NCI-H774 (cell line): ENCODE measurements at places on chromosomes 3 and 15.

GRCh38 chr3:160693191-160693590 is 16.2 kb downstream of the ARL14 start:
- DNase-seq = no peak

DNA sequence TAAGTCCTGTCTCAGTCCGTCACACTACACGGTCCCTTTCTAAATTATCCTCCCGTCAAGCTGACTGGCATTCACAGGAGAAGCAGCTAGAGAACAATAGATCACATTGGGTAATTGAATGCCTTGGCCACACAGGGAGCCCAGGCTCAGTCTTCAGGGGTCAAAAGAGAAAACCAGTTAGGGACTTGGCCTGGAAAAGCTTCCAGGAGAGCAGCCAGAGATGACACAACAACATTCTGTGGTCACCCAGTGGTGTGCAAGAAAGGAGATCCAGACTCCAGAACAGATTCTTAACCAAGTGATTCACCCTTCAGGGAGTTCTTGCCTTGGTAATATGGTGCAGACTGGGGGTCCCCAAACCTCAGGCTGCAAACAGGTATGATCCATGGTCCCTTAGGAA is 15.9 kb downstream of the ARHGAP31 start:
- DNase-seq = no peak

- no peak for DNase-seq
Measured at GRCh38 chr15:39890621-39891020, 29.4 kb downstream of the GPR176 start.

GRCh38 chr15:52200831-52201365 is 9.7 kb upstream of the GNB5 start:
- DNase-seq = no peak

DNA sequence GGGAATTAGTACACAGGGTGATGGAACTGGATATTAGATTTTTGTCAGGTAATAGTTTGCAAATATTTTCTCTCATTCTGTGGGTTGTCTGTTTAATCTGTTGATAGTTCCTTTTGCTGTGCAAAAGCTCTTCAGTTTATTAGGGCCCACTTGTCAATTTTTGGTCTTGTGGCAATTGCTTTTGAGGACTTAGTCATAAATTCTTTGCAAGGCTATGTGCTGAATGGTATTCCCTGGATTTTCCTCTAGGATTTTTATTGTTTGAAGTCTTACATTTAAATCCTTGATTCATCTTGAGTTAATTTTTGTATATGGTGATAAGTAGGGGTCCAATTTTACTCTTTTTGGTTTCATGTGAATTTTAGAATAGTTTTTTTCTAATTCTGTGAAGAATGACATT is 111.3 kb downstream of the ARRDC4 start:
- no peak for DNase-seq

- DNase-seq = no peak
Measured at GRCh38 chr3:16407366-16407765, 106.1 kb downstream of the RFTN1 start.

- DNase-seq = no peak
Measured at GRCh38 chr15:92073044-92073785, 219.7 kb downstream of the SLCO3A1 start.

- no peak for DNase-seq
Measured at GRCh38 chr3:17645074-17645698, 97.2 kb downstream of the TBC1D5 start.

DNA sequence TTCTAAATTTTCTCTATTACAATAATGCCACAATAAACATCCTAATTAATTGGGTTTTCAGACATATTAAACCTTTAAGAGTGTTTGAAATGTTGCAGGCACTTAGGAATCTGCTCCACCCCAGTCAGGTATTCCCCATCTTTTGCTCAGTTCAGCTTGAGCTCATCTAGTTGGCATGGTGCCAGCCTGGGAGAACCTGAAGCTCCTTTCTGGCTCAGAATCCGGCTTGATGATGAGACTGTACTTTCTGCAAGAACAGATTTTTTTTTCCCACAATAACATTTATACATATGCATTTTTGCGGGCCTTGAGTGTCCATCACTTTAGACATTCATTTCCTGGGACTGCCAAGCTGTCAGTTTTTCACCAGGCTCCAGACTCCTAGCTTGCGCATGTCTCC is 7.7 kb upstream of the OXSR1 start:
- no peak for DNase-seq

DNA sequence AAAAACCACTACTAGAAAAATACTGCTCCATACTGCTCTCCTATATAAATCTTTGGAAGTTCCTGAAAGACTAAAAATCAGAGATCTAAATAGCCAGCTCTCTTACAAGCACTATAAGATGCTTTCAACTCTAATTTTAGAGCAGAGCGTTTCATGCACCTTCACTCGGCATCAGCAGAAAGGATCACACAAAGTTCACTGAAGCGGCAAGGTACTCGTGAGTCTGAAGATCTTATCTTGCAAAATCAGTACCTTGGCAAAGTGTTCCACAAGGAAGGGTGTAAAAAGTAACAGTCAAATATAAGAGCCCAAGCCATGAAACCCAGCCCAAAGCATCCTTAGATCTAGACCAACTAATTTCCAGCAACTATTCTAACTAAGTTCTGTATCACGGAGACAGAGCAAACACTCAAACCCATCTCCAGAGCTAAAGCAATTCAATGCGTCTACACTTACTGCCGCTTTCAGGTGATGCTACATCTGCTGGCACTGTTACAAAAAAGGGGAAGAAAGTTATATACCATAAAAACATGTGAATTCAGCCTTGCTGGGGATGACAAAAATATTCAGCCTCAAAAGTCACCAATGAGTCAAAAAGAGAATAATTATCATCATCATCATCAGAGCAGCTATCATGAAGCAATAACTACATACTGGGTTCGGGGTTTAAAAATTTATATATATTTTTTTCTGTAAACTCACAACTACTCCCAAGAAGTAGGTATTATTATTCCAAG is 16.3 kb downstream of the VPS39 start:
- DNase-seq = no peak

DNA sequence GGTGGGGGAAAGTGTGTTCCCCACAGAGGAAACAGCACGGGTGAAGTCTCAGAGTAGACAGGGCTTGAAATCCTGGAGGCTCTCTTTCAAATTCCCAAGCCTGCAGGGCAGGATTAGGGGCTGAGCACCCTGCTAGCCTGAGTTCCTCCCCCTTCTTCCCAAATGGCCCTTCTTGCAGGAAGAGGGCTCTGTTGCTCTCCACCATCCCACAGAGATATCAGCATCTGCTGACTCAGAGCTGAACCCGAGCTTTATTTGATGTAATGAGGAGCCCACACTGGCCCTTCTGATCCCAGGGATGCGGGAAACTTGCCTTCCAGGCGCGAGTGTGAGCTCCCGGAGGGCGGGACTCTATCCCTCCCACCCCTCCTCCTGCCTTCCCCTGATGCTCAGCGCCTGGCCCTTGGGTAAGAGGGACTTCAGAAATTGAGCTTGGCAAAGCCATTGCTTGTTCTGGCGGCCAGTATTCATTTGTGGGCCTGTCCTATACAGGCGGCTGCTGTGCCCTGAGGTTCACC is 1.4 kb upstream of the STRA6 start:
- no peak for DNase-seq

- DNase-seq = no peak
Measured at GRCh38 chr15:74964794-74965193, 8.2 kb upstream of the RPP25 start.

DNA sequence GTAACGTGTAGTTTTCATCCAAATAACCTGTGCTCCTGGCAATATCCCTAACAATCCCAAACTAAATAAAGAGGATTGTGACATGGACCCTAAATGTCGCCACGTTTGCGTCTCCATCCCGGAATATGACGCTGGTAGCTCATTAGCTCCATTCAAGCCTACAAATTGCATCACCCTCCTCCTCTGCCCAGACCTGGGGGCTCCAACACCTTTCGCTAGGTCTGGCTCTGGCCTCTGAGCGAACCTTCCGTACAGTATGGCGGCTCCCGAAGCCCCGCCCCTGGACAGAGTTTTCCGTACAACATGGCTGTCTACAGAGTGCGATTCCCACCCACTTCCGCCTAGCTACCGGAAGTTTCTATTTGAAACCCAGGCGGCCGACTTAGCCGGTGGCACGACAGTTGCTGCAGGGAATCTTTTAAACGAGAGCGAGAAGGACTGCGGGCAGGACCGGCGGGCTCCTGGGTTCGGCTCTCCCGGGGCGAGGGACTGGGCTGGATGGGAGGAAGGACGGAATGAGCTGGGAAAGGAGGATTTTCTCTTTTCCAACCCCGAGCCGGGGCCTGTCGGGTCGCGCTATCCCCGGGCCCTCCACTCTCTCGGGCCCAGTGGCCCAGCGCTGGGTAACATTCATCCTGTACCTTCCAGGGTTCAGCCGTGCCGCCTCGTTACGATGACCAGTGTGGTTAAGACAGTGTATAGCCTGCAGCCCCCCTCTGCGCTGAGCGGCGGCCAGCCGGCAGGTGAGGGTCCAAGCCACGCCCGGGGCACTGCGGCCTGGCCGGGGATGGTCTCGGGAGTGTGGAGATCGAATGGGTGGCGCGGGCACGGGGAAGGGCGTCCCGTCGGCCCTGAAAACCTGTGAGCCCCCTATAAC is at the start of gene KNSTRN:
KNSTRN (plus strand) TSS at position 142 of the 877 bp plus-strand sequence; CDS start at position 257, 115 bp downstream.
- DNase-seq = peak; percentile 89

DNA sequence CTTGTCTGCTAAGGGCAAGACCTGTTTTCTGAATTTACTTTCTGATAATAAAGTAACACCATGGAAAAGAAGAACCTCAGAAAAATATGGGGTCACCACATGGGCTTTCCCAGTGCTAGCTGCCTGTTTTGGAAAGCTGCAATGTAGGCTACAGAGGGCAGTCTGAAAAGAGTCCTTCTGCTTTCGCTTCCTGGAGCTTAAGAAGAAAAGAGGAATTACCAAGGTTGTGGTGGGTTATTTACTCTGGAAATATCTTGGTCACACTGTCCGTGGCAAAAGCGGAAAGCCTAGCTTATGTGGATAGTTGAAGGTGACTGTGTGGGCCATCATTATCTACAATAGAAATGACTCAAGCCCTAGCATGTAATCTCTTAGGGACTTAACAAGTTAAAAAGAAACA is 31.7 kb upstream of the IP6K2 start:
- no peak for DNase-seq

DNA sequence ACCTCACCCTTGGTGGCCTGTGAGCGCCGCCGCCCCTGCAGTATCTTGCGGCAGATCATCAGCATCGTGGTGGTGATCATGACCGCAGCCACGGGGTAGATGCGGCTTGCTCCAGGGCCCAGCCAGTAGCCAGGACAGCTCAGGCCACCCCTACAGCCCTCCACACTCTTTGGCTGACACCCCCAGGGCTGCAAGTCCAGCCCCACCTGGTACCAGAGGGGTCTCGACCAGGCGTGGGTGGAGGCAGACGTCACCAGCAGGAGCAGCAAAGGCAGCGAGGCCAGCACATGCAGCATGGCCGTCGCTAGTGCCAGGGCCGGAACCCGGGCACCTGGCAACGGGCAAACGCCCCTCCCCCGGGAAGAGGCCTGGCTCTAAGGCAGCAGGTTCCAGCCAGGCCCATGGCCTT is at the start of gene TMEM89:
TMEM89 (minus strand) TSS at position 309 of the 409 bp plus-strand sequence; CDS start at position 296, 13 bp downstream.
- DNase-seq = no peak

GRCh38 chr15:63491116-63491827 is 13.1 kb upstream of the USP3 start:
- DNase-seq = no peak

GRCh38 chr15:45399381-45400212 is 21.3 kb upstream of the GATM start:
- peak; percentile 14 for DNase-seq

DNA sequence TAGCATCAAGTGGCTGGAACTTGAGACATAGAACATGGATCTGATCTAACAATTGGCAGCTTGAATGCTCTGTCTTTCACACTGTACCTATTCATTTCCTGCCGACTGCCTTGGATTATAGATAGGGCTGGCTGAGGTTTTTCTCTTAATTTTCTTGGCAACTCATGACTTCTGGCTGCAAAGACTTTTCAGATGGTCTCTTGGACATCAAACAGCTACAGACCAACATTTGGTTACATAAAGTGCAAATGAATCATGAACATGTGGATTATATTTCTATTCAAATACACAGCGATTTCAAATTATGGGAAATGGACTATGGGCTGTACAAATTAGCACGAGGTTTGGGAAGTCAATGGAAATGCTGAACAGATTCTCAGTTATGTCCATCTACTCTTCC is 26.2 kb upstream of the IL16 start:
- no peak for DNase-seq

- peak; percentile 32 for DNase-seq
Measured at GRCh38 chr3:4426782-4427344, 40.2 kb downstream of the SUMF1 start.

GRCh38 chr3:152688313-152688712 is 146.6 kb upstream of the P2RY1 start:
- DNase-seq = no peak

- DNase-seq = no peak
Measured at GRCh38 chr3:73786321-73786807, 161.6 kb upstream of the PDZRN3 start.

- DNase-seq = no peak
Measured at GRCh38 chr3:86790884-86791549, 199.9 kb downstream of the VGLL3 start.

- DNase-seq = peak; percentile 70
Measured at GRCh38 chr3:183298701-183299153, 45.7 kb downstream of the B3GNT5 start.

DNA sequence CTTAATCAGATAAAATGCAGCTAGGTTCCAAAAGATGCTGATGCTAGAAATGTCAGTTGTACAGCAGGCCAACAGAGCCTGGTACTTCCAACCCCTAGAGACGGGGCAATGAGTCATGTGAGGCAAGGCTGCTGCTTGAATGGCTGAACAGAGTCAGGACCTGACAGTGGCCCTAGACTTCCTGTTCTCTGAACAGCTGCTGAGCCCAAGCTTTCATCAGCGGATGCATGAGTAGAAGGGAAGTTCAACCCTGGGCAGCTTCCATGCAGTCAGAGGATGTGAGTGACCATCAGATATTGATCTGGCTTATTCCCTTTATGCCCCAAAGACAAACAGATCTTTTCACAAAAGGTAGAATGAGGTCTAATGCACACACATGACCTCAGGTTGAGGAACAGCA is 282.9 kb upstream of the COL8A1 start:
- no peak for DNase-seq

DNA sequence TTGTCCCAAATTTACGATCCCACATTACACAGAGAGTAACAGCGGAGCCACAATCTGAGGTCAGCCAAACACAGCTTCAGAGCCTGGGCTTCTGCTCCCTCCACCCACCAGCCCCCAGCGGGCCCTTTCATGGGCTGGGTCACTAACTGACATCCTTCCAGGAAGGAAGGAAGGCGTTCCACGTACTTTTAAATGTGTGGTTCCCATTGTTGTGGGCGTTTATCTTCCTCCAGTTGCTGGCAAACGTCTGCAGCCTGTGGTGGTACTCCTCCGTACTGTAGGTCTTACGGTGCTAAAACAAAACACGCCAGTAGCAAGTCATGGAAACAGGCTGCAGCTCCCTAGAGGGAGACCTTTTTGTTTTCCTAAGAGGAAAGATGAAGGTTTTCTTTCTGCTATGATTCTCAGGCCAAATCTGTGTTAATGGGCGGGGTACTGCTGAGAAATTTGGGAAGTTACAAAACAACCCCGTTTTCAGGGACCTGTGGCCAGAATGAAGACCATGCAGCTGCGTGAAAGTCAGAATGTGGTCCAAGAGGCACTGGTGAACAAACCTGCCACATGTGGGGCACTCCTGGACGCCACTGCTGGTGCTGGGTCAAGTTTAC is 7.6 kb downstream of the CTSH start:
- DNase-seq = no peak
